ENCODE measurements at places on chromosomes 4 and X.

- no peak for DNase-seq
These were observed 460.9 kb downstream of the GABRG1 start for GRCh38 chr4:45663003-45663402.

GRCh38 chrX:39777623-39778025 is 320.1 kb downstream of the BCOR start:
- DNase-seq = no peak

- DNase-seq = no peak
These were observed 100.3 kb upstream of the FAT1 start for GRCh38 chr4:186823989-186824388.

- no peak for DNase-seq
These were observed 141.2 kb upstream of the ZIC3 start for GRCh38 chrX:137424679-137425078.

DNA sequence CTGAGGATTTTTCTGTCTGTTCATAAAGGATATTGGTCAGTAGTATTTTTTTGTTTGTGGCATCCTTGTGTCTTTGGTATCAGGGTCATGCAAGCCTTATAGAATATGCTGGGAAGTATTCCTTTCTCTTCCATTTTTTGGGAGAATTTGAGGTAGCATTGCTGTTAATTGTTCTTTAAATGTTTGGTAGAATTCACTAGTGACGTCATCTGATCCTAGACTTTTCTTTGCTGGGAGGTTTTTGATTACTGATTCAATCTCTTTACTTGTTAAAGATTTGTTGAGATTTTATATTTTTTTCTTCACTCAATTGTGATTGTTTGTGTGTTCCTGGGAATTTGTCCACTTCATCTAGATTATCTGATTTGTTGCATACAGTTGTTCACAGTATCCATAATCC is 234.4 kb upstream of the ATP6AP2 start:
- no peak for DNase-seq

DNA sequence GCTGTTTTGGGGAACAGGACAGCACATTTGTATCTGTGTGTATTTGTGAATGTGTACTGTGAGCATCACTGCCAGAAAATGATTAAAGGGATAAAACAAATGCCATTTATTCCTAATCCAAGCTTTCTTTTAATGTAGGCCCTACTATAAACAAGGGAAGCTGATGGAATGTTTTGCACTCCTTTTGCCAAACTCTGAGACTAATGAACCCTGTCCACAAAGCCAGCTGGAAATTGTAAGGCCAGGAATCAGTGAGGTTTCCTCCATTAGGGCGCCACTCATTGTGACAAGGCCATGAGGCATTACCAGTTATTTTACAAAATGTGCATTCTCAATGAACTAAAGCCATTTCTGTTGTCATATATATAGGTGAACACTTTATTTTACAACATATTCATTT is 163.0 kb upstream of the NAP1L5 start:
- DNase-seq = no peak

DNA sequence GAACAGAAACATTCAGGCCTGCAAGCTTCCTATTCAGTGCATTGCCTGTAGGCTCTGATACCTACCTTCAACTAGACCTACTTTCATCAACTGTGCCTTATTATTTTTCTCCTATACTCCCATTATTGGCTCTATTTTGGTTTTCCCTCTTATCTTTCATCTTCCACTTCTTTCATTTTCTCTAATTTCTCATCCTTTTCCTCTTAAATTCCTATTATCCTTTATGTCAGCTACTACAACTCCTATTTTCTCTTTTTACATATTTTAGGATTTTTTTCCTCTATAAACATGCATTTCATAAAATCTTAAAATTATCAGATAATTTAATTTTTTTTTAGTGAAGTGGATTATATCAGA is 61.6 kb upstream of the PRDM8 start:
- DNase-seq = no peak

- DNase-seq = no peak
These were observed 14.7 kb downstream of the C4orf54 start for GRCh38 chr4:99642725-99643489.

- no peak for DNase-seq
These were observed 98.7 kb upstream of the KIT start for GRCh38 chr4:54558889-54559677.

GRCh38 chr4:101475246-101475645 is 127.9 kb upstream of the PPP3CA start:
- DNase-seq = no peak

DNA sequence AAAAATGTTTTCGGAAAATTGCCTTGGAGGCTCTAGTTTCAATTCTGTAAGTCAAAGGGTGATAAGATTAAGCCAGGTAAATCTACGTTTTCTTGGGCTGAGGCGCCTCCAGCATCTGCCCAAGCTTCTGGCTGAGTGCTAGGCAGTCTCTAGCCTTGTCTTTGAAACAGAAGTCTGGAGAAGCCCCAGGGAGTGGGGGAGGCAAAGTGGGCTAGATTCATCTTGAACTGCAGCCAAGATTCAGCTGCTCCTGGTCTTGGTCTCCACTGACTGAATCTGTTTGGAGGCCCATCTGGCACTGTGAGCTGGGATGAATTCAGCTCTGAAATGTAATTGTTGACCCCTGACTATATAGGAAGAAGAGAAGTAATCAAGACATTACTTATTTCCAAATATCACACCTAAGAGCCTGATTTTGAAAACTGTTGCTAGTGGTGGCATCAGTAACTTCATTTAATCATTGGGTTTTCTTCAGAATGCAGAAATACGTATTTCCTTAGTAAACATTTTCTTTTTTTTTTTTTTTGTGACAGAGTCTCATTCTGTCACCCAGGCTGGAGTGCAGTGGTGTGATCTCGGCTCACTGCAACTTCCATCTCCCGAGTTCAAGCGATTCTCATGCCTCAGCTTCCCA is 187.3 kb upstream of the LEF1 start:
- DNase-seq = no peak

DNA sequence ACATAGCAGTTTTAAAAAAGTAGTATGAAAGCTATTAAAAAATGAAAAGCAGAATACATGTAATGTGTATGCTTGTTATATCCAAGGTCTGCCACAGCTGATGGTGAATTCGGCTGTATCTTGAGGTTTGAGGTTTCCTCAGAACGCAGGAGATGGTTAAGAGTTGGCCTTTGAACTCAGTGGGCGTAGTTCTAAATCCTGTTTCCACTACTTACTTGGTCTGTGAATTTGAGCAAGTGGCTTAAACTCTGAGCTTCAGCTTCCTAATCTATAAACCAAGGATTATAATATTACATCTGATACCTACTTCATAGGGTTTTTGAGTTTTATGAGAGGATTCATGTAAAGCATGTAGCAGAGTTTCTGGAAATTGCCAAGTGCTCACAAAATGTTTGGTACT is 125.2 kb downstream of the STIM2 start:
- no peak for DNase-seq

DNA sequence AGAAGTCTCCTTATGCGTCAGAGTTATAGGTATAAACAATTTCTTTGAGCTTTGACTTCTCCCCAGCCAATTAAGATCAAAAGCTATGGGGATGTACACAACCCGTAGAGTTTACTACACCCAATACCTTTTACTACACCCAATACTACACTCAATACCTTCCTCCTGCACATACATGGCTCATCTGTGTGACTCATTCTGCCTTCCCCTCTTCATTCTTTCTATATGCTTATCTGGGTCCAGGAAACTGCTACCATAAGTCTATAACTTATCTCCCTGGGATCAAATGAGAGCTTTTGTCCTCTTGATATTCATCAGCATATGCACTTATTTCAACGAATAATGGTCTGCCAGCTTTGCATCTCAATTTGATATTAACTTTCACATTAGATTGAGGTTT is 28.2 kb downstream of the ANKRD50 start:
- no peak for DNase-seq

DNA sequence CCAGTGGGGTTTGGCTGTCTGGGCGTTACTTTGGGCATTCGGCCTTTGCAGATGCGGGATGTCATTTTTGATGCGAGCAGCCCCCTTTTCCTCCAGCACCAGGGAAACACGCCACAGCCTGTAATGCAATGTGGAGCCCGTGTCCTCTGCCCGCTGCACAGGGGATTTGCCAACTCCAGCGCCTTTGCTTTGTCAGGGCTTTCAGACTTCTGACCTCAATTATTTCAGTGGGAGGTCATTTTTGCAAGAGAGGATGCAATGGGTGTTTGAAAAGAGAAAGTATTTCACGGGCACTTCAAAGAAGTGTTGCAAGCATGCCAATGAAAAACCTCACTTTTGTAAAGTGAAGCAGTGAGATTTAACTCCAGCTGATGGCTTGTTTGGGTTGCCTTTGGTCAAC is 11.5 kb downstream of the CLCN4 start:
- DNase-seq = no peak

DNA sequence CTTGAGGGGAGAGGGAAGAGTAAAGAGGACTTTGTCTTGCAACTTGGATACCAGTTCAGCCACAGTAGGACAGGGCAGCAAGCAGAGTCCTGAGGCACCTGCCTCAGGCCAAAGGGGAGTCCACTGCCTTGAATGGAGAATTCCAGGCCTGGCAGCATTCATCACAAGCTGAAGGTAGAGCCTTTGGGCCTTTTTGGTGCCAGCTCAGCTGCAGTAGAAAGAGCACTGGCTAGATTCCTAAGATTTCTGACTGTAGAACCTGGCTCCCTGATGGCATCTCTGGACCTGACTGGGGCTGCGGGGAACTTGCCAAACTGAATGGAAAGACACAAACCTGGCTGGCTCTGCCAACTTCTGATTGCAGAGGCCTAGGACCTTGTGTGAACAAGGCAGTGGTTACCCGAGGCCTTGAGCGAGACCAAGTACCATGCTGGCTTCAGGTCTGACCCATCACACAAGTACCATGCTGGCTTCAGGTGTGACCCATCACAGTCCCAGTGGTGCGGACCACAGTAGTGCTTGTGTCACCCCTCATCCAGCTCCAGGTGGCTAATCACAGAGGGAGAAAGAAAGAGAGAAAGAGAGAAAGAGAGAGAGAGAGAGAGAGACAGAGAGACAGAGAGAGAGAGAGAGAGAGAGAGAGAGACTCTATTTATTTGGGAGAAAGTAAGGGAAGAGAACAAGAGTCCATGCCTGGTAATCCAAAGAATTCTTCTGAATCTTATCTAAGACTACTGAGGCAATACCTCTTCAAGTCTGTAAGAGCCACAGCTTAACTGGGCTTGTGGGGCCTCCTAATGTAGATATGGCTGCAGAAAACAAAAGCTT is 137.6 kb upstream of the SPIN4 start:
- DNase-seq = no peak

- DNase-seq = no peak
These were observed 39.6 kb upstream of the GPR78 start for GRCh38 chr4:8540586-8540985.

DNA sequence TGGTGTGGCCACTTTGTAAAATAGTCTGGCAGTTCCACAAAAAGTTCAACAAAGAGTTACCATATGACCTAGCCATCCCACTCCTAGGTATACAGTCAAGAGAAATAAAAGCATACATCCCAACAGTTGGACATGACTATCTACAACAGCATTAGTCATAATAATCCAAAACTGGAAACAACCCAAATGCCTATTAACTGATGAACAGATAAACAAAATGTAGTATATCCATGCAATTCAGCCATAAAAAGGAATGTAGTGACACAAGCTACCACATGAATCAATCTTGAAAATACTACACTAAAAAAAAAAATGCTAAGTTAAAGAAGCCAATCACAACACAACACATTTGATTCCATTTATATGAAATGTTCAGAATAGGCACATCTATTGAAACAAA is 16.1 kb downstream of the MED14 start:
- no peak for DNase-seq

DNA sequence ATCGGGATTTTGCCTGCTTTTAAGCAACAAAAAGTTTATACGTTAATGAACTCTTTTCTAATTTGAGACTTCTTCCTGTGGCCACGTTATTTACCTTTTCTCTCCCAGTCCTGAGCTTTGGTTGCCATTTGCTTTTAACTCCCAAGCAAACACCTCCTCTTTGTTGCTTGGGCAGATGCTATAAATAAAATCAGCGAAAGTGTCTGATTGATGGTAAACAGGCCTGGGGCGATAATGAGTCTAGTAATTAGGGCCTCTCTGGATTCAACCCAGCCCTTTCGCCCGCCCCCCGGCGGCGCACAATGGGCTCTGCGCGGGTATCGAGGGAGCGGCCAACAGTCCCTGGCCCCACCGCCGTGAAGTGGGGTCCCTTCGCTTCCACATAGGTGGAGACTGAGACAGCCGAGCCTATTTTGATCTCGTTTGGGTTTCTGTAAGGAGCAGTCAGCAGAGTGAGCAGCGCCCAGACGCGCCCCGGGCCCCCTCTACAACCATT is 790 bp downstream of the CLGN start:
- no peak for DNase-seq

DNA sequence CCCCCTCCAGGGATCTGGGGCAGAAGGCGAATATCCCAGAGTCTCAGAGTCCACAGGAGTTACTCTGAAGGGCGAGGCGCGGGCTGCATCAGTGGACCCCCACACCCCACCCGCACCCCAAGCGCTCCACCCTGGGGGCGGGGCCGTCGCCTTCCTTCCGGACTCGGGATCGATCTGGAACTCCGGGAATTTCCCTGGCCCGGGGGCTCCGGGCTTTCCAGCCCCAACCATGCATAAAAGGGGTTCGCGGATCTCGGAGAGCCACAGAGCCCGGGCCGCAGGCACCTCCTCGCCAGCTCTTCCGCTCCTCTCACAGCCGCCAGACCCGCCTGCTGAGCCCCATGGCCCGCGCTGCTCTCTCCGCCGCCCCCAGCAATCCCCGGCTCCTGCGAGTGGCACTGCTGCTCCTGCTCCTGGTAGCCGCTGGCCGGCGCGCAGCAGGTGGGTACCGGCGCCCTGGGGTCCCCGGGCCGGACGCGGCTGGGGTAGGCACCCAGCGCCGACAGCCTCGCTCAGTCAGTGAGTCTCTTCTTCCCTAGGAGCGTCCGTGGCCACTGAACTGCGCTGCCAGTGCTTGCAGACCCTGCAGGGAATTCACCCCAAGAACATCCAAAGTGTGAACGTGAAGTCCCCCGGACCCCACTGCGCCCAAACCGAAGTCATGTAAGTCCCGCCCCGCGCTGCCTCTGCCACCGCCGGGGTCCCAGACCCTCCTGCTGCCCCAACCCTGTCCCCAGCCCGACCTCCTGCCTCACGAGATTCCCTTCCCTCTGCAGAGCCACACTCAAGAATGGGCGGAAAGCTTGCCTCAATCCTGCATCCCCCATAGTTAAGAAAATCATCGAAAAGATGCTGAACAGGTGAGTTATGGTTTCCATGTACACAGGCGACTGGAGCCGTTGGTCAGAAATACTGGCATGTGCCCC is at the start of gene CXCL1:
TSS of gene CXCL1 (plus strand) at position 264 of the 926 bp plus-strand sequence. CDS start at position 342, 78 bp downstream.
- DNase-seq = no peak

GRCh38 chr4:158782551-158783360 is 13.9 kb downstream of the FNIP2 start:
- no peak for DNase-seq

GRCh38 chr4:112840061-112840460 is 203.1 kb downstream of the LARP7 start:
- no peak for DNase-seq

DNA sequence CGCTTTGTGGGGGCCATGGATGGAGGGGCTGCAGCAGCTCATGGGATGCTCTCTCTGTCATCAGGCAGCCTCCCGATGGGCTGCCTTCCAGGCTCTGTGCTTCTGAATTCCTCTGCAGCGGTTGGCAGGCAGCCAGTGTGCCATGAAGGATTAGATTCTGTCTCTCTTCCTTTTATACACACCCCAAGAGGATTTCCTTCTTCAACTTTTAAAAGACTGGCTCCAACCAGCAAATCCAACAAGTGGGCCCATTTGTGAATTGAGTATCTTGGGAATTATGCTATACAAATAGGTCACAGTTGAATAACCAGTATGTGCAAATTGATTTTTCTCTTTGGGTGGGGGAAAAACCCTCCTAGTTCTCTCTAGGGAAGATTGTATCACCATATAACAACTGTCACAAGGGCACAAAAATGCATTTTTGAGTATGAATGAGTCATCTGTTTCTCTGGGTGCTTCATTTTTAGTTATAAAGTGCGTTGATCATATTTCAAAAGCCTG is 96.8 kb upstream of the FAT1 start:
- no peak for DNase-seq

Data from activated T-cell treated with anti-CD3 and anti-CD28 coated beads, Interleukin-2, amount 50 U/mL, for 4 hours (primary cell).